Placental epithelial cell (primary cell): ENCODE measurements at places on chromosomes 3 and 15. TPM values are rescaled to one million over a fixed set of nuclear protein-coding genes. Genes with fewer than 3 reads are reported as not detected.

The SPTBN5 gene
- total RNA-seq: 0.65 and 3.9 TPM in 2 replicates

The THUMPD3 gene
- 29.4 and 34.9 TPM in 2 replicates for total RNA-seq

The GOLGA6A gene
- total RNA-seq: 0.39 and 0.54 TPM in 2 replicates

The ATXN7 gene
- total RNA-seq: 13.3 and 22.0 TPM in 2 replicates

The ADAMTS7 gene
- total RNA-seq: 2.0 and 3.5 TPM in 2 replicates

The SEMA3B gene
- 11.8 and 14.9 TPM in 2 replicates for total RNA-seq

The XIRP1 gene
- not detected in 2 replicates for total RNA-seq

The CAMK2N2 gene
- 0.39 TPM in 1 of 2 replicates, not detected in the other for total RNA-seq

The SEMA5B gene
- not detected in 2 replicates for total RNA-seq

The FRMD5 gene
- total RNA-seq: 2.3 and 2.7 TPM in 2 replicates

The ADAMTSL3 gene
- total RNA-seq: not detected in 2 replicates

The PTX3 gene
- total RNA-seq: 0.43 and 0.79 TPM in 2 replicates

The CX3CR1 gene
- total RNA-seq: under 0.01 TPM in 1 of 2 replicates, not detected in the other

The CSPG5 gene
- total RNA-seq: 0.33 and 1.6 TPM in 2 replicates

The GPR160 gene
- total RNA-seq: 0.11 TPM in 1 of 2 replicates, not detected in the other

The CRYGS gene
- 1.3 and 1.6 TPM in 2 replicates for total RNA-seq

The RASGRF1 gene
- total RNA-seq: 3.1 and 5.0 TPM in 2 replicates

The KNG1 gene
- total RNA-seq: not detected in 2 replicates

The KLHL24 gene
- 40.3 and 56.1 TPM in 2 replicates for total RNA-seq

The MAGI1 gene
- total RNA-seq: 6.7 and 8.4 TPM in 2 replicates

The MUC20 gene
- 1.1 and 12.6 TPM in 2 replicates for total RNA-seq

The RFTN1 gene
- 23.9 and 28.7 TPM in 2 replicates for total RNA-seq

The GOLGA6L7 gene
- total RNA-seq: not detected in 2 replicates

The DAPK2 gene
- total RNA-seq: under 0.01 and 0.39 TPM in 2 replicates

The CLDN11 gene
- 2.4 TPM in 2 replicates for total RNA-seq

The CNTN3 gene
- 3.3 and 3.9 TPM in 2 replicates for total RNA-seq

The APOD gene
- not detected in 2 replicates for total RNA-seq

The AMOTL2 gene
- 112 and 300 TPM in 2 replicates for total RNA-seq

The KCNH8 gene
- total RNA-seq: not detected in 2 replicates

The ISLR2 gene
- not detected in 2 replicates for total RNA-seq

The ZMAT3 gene
- total RNA-seq: 22.8 and 52.1 TPM in 2 replicates

The CCDC80 gene
- total RNA-seq: 1,157 and 1,789 TPM in 2 replicates

The ASB14 gene
- under 0.01 TPM in 1 of 2 replicates, not detected in the other for total RNA-seq

The STRIT1 gene
- total RNA-seq: not detected in 2 replicates

The USP50 gene
- total RNA-seq: not detected in 2 replicates

The XCR1 gene
- total RNA-seq: under 0.01 TPM in 1 of 2 replicates, not detected in the other

The C3orf85 gene
- not detected in 2 replicates for total RNA-seq

The AGBL1 gene
- total RNA-seq: not detected in 2 replicates

The STAC gene
- total RNA-seq: 0.11 and 0.79 TPM in 2 replicates

The FGF12 gene
- total RNA-seq: 0.39 TPM in 1 of 2 replicates, not detected in the other

The PIAS1 gene
- 66.4 and 101 TPM in 2 replicates for total RNA-seq

The GPR149 gene
- not detected in 2 replicates for total RNA-seq

The RARB gene
- total RNA-seq: under 0.01 TPM in 1 of 2 replicates, not detected in the other

The TP63 gene
- total RNA-seq: under 0.01 TPM in 1 of 2 replicates, not detected in the other

The PSMD2 gene
- 208 and 513 TPM in 2 replicates for total RNA-seq

The CPNE9 gene
- total RNA-seq: not detected in 2 replicates

The ACKR2 gene
- 58.5 and 83.1 TPM in 2 replicates for total RNA-seq

The DZIP1L gene
- total RNA-seq: 27.7 and 38.9 TPM in 2 replicates

The AMT gene
- total RNA-seq: 2.2 and 5.1 TPM in 2 replicates

The PSMA4 gene
- 110 and 239 TPM in 2 replicates for total RNA-seq

The GOLGA8J gene
- not detected in 2 replicates for total RNA-seq

The KLHL6 gene
- total RNA-seq: not detected in 2 replicates

The STIMATE gene
- 9.8 and 19.4 TPM in 2 replicates for total RNA-seq

The SCAANT1 gene
- not detected in 2 replicates for total RNA-seq

The CEP152 gene
- 3.3 and 4.3 TPM in 2 replicates for total RNA-seq

The ACTC1 gene
- 0.11 TPM in 1 of 2 replicates, not detected in the other for total RNA-seq

The CHRM5 gene
- under 0.01 and 0.11 TPM in 2 replicates for total RNA-seq

The DUOXA1 gene
- 22.0 and 23.2 TPM in 2 replicates for total RNA-seq

The DISP2 gene
- 0.39 and 2.2 TPM in 2 replicates for total RNA-seq
